Activated T-helper 9 cell treated with anti-CD3 and anti-CD28 coated beads, Interleukin-2, amount 50 U/mL, for 16 hours (primary cell): ENCODE measurements at places on chromosomes 6 and 20.

DNA sequence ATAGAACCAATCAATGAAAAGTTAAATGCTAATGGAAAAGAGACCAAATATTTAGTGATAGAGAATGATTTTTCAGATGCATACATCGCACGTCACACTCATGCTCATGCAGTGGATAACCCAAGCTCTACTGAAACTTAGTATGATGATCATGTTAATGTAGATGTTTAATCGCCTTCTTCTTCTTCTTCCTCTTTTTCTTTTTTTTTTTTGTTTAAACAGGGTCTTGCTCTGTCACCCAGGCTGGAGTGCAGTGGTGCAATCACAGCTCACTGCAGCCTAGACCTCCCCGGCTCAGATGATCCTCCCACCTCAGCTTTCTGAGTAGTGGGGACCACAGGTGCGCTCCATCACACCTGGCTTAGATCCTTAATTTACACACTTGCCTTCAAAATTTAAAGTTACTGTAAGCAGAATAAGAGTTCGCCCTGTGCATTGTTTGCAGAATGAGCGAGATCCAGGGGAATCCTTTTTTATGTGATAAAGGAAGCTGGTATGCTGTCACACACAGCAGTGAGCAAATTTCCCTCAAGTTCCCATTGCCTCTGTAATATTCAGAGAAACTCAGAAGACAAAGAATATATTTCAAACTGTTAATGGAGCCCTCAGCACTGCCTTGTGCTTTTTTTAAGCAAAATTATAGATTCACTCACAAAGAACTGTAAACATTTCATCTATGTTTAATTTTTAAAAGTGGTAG, 194.2 kb upstream of the SGK1 start:
- no peak for DNase-seq

DNA sequence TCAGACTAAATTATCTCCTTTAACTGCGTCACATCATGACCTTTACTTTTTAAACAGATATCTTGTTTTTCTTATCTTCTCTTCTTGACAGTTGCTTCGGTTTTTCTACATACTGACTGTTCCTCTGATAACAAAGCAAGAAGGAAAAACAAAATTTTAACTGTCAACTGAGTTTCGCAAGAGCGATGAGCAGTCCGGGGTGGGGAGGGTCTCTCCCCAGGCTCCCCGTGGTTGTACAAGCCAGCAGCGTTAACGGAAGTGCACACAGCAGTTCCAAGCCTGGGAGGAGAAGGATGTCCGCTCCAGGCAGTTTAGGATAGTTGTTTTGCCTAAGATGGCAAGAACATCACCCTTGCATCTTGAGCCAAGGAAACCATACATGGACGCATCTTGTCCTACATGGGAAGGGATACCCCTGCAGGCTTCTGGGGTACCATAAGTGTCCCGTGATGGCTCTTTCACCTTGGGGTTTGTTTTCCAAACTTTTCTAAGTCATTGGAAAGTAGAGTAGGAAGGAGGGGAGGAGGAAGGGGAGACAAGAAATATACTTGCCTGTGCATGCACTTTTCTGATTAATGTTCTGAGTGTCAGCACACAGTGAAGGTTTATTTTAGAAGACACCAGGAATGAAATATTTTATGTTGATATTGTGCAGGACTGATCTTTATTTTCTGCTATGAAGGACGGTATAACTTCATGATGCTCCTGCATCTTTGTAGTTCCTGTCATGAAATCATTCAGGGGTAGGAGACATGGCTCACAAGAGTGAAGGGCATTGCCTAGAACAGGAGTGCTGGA, 20.8 kb downstream of the SLC24A3 start:
- DNase-seq = no peak

GRCh38 chr6:25064006-25064405, 128.2 kb upstream of the RIPOR2 start:
- DNase-seq = no peak

- no peak for DNase-seq
Observed at GRCh38 chr6:134183844-134184243, 131.4 kb upstream of the SLC2A12 start.

DNA sequence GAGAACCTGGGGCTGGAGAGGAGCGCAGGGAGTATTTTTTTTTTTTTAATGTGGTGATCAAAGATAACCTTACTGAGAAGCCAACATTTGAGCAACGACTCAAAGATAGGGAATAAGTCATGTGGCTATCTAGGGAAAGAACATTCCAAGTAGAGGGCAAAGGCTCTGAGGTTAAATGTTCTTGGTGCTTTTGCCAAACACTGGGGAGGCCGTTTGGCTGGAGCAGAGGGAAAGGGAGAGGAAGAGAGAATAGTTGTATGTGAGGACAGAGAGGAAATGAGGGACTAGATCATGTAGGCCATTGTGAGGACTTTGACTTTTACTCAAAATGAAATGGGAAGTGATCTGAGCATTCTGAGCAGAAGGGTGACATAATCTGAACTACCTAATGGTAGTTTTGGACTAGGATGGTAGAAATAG, 27.8 kb downstream of the ACSS2 start:
- DNase-seq = no peak

- no peak for DNase-seq
Observed at GRCh38 chr6:137878486-137879285, 11.6 kb downstream of the TNFAIP3 start.

DNA sequence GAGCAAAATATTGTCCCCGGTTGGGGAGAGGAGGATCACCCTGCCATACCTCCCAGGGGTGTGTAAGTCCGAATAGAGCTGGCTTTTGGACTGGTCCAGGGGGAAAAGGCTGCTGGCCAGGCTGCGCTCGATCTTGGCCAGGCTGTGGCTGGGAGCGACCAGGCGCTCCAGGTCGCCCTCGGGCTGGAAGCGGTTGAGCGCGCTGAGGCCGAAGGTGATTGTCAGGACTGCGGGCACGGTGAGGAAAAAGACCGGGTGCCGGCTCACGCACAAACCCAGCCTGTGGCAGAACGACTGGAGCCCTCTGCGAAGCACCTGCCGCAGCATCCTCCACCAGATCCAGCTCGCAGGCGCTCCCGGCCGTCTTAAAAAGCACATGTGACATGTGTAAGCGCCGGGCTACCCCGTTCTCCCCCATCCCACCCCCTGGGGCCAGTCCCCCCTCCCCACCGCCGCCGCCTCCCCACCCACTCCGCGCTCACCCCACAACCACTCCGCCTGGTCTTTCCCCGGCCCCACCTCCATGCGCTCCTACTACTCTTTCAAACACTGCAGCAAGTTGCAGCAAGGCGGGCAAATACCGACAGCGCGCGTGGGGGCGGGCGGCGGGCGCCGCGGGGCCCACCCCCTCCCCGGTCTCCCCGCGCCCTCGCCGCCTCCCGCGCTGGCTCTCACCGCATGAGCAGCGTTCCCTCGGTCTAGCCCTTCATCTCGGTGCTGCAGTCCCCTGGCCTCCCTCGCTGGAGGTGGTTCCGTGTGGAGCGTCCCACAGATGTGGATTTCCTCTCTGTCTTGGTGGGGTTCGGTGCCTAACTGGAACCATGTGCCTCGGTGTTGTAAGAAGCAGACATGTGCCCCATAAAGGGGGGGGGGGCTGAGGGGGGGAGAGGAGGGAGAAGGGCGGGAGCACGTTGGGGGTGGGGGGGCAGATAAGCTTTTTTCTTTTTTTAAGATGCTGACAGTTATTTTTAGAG, 42.4 kb downstream of the PTCHD4 start:
- no peak for DNase-seq
